Muscle of leg (tissue), 16 donors: ENCODE measurements at places on chromosomes 7 and 10. TPM values are rescaled to one million over a fixed set of nuclear protein-coding genes. Genes with fewer than 3 reads are reported as not detected.

PBLD gene
- 3.9 TPM for total RNA-seq

KCNH2 gene
- total RNA-seq, result 9.7 TPM

PSMA2 gene
- 116 TPM for total RNA-seq

TDRD1 gene
- 0.13 TPM for total RNA-seq

NODAL gene
- total RNA-seq, result 0.04 TPM

ZNF736 gene
- 10.4 TPM for total RNA-seq

CRHR2 gene
- 0.40 TPM for total RNA-seq

ELFN1 gene
- total RNA-seq, result 4.4 TPM

OIT3 gene
- 7.9 TPM for total RNA-seq

ORAI2 gene
- total RNA-seq, result 7.0 TPM

CREM gene
- 41.4 TPM for total RNA-seq

DNA sequence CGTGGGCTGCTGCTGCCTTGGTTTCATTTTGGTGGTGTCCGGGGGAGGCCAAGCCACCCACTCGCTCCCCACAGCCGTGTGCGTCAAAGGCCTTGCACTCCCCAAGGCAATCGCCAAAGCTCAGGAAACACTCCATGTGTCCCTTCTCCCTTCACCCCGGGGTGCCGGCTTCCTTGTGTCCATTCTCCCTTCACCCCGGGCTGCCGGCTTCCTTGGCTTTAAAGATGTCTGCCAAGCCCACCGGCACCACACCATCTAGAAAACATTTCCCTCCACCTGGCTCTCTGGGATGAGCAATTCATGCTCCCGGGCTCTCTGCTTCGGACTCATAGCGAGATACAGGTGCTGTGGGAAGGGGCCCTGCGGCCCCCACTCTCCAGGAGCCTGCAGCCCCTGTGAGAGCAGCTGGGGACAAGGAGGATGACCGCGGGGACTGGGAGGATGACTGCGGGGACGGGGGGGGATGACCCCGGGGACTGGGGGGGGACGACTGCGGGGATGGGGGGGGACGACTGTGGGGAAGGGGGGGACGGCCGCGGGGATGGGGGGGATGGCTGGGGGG is 322.1 kb downstream of the DNAJB6 start:
- no peak for DNase-seq

- no peak for DNase-seq
Observed at GRCh38 chr7:75922966-75923603, 8.1 kb downstream of the POR start.

GRCh38 chr7:106012935-106013439 is 49.9 kb downstream of the CDHR3 start:
- peak; percentile 33 for DNase-seq

DNA sequence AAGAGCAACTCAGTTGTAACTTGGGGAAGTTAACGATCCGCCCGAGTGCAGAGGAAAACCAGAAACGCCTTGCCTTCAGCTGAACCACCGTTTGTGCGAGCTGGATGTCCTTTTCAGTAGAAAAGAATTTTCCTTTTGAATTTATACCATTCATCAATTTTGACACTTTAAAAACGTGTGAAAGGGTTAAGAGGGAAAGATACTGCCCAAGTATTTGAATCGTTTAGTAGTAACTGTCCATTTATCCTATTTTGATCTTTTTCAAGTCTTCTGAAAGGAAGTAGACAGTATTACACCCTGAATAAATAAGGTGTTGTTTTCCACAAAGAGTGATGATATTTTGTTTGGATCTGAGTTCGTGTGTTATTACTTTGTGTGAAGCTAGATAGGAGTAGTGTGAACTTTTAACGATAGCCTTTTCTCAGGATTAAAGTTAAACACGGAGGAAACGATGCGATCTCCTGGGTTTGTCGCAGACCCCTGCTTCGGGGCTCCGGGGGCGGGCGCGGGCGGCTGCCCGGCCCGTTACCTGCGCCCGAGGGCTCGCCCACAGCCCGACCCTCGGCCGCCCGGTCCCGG is 830 bp upstream of the BMI1 start:
- peak; percentile 34 for DNase-seq

DNA sequence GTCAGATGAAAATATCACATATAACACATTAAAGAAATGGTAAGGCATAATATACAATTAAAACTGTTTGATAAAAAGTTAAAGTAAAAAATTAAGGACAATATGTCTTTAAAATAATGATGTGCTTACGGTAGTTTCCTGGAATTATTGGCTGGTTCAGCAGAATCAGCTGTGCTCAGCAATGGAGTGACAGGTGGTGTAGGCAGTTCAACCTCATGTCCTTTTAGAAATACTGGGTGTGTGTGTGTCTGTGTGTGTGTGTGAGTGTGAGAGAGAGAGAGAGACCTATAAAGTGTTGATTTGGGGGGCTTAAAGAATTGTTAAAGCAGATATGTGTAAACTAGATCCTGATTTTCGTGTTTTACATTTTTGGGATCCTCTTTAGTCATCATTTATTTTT is 141.2 kb downstream of the ADAM22 start:
- DNase-seq, result peak; percentile 42

GRCh38 chr7:132133501-132133900 is 442.8 kb downstream of the PLXNA4 start:
- DNase-seq, result peak; percentile 15

GRCh38 chr7:90425376-90425775 is 22.1 kb downstream of the CLDN12 start:
- DNase-seq, result no peak

GRCh38 chr10:113221756-113222168 is 271.7 kb downstream of the TCF7L2 start:
- DNase-seq, result peak; percentile 18

DNA sequence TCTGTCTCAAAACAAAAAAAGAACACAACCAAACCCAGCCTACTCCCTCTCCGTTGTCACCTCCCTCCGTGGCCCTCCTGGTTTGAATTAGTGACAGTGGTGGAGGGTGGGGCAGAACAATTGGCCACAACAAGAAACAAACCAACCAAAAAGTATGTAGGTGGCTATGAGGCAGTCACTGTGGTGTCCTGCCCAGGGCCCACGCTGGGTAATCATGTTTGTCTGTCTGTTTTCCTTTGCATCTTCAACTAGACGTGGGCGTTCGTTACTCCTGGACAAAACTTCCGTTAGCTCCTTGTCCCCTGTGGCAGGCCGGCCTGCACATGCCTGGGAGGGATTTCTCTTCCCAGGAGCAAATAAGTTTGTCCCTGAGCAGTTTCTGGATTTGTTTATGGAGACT is 78.4 kb downstream of the XRCC2 start:
- no peak for DNase-seq

- no peak for DNase-seq
Observed at GRCh38 chr7:44194069-44194468, 4.8 kb upstream of the GCK start.

DNA sequence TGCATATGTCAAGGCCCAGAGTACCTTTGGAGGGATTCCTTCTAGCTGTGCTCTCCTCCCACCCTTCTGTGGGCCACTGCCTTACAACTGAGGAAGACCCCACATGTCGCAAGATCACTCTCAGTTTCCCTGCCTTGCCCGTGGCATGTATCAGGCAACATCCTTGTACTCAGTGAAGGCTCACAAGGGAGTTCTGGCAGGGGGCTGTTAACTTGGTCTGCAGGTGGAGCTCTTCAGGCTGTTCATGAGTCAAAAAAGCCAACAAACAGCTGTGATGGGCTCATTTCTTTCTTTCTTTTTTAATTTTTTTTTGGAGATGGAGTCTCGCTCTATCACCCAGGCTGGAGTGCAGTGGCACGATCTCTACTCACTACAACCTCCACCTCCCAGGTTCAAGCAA is 513.0 kb upstream of the ANKRD30A start:
- no peak for DNase-seq

GRCh38 chr10:64215088-64215487 is 693.9 kb downstream of the REEP3 start:
- DNase-seq, result no peak

GRCh38 chr10:113534423-113534822 is 18.4 kb upstream of the HABP2 start:
- no peak for DNase-seq

GRCh38 chr7:79182283-79182682 is 271.2 kb downstream of the MAGI2 start:
- no peak for DNase-seq

- no peak for DNase-seq
Observed at GRCh38 chr10:62826273-62826672, 10.1 kb upstream of the EGR2 start.

- DNase-seq, result no peak
Observed at GRCh38 chr10:113879691-113880090, 25.2 kb downstream of the NHLRC2 start.

- DNase-seq, result no peak
Observed at GRCh38 chr10:33040436-33040835, 82.4 kb upstream of the ITGB1 start.

GRCh38 chr10:129742742-129743550 is 221.1 kb downstream of the EBF3 start:
- no peak for DNase-seq

- DNase-seq, result no peak
Observed at GRCh38 chr7:103379270-103379975, 32.0 kb downstream of the PSMC2 start.

DNA sequence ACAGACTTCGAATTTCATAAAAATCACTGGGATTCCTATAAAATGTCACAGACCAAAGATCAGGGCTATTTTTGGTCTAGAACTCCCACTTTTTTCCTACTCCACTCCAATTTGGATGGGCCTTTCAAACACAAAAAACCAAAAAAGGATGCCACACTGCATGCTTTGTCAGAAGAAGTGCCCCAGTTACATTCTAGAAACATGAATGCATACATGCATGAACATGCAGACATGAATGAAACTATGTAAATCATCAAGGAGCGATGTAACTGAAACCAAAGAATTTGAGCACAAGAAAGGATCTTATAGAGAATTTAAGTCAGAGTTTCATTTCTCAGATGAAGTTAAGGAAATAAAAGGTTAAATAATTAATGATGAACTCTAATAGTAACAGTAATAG is 31.8 kb upstream of the FAM133B start:
- no peak for DNase-seq

- DNase-seq, result no peak
Observed at GRCh38 chr7:37028909-37029440, 304.7 kb upstream of the AOAH start.

- no peak for DNase-seq
Observed at GRCh38 chr10:77237120-77237519, 400.5 kb downstream of the KCNMA1 start.

DNA sequence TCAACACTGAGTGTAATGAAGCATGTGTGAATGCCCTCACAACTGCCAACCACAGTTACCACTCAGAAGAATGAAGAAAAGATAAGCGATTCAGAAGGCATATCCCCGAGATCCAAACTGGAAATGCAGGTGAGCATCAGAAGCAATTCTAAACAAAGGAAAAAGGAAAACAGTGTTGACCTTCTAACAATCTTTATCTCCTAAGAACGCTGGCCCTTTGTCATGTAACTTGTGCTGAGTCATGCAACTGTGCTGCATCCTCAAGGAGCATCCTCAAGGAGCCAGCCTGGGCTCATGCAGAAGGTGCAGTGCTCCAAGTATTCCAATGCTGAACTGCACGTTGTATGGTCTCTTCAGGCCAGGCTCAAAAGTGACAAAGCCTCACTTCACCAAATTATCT is 30.6 kb downstream of the SEC61G start:
- no peak for DNase-seq

DNA sequence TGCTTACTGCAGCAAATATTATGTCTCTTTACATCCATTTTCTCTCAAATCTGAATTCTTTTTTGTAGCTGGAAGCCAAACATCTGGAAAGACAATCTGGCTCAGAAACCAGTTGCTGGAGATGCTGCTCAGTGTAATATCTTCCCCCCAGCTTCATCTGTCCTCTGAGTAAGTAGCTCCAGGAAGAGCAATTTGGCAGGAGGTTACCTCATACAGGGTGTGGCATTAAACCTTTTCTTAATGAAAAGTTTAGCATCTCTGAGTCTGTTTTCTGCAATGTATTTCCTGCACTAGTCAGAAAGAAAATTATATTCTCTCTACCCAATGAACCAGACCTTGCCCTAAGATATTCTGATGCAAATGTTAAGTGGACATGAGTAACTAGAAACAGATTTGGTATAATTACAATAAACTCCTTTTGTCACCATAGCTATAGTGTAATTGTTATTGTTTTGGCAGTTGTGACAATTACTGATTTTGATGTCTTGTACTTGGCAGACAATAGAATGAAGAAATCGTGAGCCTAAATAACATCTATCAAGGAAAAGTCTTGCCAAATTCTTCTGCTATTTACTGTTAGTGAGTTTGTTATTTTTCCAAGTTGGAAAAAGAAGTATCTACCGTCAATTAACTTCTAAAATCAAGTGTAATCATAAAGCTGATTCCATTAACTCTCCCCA is 123.3 kb downstream of the WDFY4 start:
- DNase-seq, result peak; percentile 98

GRCh38 chr7:22853138-22853537 is 30.5 kb upstream of the TOMM7 start:
- DNase-seq, result no peak

DNA sequence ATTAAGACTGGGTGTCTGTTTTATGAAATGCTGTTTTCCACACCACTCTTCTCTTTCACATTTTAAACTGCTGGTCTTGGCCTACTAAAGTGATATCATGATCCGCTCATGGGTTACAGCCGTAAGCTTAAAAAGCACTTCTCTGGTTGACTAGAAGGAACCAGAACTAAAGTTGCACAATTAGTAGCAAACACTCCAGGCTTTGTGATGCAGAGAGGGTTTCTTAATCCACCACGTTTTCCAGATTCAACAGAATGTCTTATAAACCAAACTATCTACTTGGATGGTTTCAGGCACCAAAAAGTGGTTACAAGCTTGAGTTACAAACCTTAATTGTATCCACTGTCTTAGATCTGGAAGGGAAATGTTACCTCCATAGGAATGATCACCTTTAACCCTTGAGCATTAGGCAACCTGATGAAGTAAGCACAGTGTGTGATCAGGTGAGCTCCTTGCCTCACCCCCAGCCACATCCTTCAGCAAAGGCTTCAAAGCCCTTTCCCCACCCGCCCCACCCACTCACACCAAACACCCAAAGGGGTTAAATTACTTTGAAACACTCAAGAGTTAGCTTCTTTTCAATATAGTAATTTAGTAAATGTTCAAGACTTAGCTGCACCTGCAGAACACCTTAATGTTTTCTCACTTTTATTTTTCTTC is 3.5 kb downstream of the ELMO1 start:
- DNase-seq, result peak; percentile 43

DNA sequence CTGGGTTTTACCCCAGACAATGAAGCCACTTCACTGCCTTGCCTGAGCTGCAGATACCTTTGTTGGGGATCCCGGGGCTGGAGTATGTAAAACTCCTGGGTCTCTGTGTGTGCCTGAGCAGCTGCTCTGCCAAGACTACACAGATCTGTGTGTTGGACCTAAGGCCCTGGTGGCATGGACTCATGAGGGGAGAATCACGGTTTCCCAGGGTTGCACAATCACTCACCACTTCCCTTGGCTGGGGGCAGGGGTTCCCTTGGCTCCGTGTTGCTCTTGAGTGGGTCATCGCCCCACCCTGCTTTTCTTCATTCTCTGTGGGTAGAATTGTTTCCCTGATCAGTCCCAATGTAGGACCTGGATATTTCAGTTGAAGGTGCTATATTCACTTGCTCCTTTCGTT is 13.9 kb upstream of the TBATA start:
- DNase-seq, result no peak

DNA sequence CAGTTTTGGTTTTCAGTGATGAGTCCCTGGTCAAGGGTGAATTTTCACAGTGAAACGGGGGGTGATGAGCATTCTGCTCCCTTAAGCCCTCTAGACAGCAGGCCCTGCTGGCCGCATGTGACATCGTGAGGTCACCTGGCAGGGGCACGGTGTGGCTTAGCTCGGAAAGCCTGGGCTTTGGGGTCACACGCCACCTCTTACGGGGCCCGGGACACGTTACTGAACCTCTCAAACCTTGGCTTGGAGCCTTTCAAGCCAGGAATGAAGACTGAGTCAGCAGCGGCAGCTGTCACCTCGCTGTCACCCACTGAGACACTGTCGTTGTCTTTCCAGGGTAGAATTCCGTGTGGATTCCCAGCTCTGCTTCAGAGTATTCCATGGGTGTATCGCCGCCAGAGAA is 4.1 kb downstream of the GET4 start:
- peak; percentile 50 for DNase-seq
